Mesenchymal stem cell (in vitro differentiated cells and primary cell): ENCODE measurements at places on chromosomes 2 and 18.

DNA sequence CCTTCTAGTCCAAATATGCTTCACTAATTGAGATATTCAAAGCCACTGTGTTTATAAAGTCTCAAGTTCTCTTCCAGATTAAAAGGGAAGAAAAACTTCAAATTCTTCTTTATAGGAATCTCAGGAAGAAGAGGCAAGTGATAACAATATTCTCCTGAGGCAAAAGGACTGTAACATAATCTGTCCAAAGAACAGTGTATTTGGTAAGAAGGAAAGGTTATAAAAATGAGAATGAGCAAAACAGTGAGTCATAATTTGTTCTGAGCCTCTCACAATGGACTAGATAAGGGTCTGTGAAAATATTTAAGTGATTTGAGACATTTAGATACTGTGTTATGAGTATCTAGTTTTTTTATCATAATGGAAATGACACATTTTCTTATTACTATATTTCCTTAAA lies 44.3 kb downstream of the SNRPD1 start:
- DNase-seq, result peak; percentile 18

GRCh38 chr2:157377861-157378260 lies 52.2 kb upstream of the ERMN start:
- no peak for DNase-seq

- DNase-seq, result no peak
These were observed 320.1 kb downstream of the SLC4A3 start for GRCh38 chr2:219947575-219947974.

DNA sequence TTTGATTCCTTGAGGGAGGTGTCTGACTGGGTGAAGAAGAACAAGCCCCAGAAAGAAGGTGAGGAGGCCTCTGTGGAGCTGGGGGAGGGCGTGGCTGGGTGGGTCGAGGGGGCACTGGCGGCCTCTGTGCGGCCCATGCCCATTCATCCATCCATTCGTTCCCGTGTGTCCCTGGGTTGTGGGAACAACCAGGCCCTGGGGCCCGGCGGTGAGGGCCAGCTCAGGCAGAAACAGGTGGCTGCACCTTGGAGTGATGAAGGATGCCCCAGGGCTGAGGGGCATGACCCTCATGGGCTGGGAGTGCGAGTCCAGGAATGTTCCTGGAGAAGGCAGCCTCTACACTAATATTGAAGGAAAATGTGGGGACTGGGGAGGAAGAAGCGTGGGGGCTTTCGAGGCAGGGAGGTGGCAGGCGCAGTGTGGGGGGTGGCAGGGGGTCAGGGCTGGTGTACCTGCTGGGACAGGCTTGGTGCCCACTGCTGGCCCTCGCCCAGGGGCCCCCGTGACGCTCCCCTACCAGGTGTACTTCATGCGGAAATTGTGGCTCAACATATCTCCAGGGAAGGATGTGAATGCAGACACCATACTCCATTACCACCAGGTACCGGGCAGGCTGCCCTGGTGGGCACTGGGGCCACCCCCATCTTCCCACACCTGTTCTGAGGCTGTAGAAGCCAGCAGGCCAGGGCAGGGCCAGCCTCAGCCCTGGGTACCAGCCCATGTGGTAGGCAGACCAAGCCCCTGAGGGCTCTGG lies 11.2 kb upstream of the GPR17 start:
- no peak for DNase-seq

DNA sequence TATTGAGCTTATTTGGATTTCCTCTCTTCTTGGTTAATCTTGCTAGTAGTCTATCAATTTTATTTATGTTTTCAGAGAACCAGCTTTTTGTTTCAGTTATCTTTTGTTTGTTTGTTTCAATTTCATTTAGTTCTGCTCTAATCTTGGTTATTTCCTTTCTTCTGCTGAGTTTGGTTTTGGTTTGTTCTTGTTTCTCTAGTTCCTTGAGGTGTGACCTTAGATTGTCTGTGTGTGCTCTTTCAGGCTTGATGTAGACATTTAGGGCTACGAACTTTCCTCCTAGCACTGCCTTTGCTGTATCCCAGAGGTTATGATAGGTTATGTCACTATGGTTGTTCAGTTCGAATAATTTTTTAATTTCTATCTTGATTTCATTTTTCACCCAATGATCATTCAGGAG lies 141.6 kb downstream of the ZNF236 start:
- no peak for DNase-seq

GRCh38 chr2:237682856-237683670 lies 55.7 kb downstream of the LRRFIP1 start:
- DNase-seq, result no peak

GRCh38 chr18:3456686-3457069 lies 6.7 kb downstream of the TGIF1 start:
- peak; percentile 18 for DNase-seq

DNA sequence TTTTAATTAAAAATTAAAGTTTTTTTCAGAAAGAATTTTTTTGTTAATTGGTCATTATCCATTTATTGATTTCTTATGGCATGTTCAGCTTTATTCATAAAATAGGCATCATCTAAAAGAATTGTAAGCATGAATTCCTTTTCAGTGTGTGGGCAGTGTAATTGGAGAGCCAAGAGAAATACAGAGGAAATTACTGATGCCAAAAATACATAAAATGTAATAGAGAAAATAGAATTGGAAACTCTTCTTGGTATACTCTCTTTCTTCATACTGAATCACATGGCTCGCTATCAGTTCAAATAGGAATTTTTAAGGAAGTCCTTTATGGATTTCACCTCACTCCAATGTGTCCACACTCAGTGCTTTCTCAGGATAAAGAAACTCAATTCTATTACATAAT lies 663.6 kb upstream of the NRXN1 start:
- DNase-seq, result no peak

DNA sequence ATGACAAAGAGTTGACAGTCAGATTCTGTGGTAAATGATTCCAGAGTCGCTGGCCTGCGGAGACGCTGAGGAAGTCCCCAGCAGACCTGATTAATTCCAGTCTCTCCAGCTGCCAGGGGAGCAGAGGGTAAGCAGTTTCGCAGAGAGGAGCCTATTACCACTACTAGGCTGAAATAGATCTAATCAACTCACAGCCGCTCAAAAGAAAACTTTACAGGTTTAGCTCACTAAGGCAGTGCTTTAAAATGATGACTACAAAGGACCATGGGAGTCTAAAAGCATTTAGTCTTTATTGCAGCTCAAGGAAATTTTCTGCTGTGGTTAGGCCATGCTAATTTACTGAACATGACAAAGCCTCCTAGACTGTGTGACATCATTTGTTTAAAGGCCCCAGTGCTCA lies 445.6 kb upstream of the POU3F3 start:
- DNase-seq, result no peak

- no peak for DNase-seq
These were observed 27.5 kb upstream of the SUCLG1 start for GRCh38 chr2:84486441-84487115.

DNA sequence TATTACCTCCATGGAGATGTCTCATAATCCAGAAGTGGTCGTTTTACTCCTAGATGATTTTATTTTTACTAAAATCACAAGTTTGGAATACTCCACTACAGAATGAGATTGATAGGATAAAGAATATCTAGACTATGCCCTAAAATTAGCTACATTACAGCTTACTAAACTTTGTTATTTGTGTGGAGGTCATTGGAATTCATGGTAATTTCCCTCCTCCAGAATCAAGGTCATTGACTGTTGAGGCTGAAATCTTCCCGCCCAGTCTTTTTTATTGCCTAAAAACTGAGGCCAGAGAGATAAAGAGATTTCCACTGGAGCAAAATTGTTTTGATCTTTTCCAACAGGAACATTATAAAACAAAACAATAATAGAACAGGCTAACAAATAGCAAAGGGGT lies 35.0 kb downstream of the ITGB6 start:
- no peak for DNase-seq

DNA sequence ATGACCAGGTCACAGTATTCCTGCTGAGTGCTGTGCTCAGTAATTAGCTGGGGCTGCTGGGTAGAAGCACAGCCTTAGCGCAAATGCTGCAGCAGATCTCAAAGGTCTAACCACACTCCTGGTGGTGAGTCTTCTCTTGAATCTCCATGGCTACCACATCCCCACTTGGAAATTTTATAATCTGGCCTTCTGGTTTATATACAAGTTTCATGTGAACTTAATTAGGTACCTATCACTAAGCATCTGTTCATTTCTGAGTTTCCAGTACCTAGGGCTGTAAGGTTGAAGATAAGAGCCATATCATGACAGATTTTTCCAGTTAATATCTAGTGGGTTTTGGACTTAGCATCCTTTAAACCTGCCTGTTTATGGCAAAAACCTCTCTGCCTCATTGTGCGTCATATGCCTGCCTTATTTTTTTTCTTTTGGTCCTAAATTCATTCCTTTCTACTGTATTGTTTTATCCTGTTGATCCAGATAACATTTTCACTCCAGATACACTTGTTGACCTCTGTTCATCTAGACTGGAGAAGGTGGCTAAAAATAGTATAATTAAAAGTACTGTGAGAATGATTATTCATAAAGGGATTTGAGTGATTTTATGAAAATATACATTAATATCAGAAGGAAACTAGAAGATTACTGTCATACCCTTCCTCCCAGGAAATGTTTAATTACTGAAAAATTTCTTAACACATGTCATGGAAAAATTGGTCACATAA lies 168.4 kb upstream of the THUMPD2 start:
- no peak for DNase-seq

GRCh38 chr2:66903183-66903582 lies 468.3 kb downstream of the MEIS1 start:
- DNase-seq, result no peak

DNA sequence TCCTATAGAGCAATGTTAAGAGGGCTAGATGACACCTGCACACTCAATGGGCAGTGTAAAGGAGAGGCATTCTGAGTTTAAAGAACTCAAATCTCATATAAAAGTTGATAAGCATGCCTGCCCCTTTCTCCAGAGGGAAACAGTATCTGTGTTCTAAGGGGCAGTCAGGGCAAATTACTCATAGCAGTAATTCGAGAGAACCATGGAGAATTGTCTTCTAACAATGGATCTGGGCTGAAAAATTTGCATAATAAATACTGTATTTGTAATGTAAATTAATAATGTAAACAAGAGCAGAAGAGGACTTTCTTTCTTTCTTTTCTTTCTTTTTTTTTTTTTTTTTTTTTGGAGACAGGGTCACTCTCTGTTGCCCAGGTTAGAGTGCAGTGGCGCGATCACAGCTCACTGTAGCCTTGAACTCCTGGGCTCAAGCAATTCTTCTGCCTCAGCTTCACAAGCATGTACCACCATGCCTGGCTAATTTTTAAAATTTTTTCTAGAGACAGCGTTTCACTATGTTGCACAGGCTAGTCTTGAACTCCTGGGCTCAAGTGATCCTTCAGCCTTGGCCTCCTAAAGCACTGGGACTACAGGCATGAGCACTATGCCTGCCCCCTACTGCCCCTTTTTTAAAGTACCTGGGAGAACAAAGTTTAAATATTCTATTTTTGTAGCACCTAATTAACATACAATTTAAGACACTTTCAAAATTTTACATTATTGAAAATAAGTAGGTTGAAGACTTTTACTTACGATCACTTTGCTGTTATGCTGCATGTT lies 70.6 kb downstream of the OTX1 start:
- DNase-seq, result no peak

GRCh38 chr2:171178993-171179392 lies 18.3 kb upstream of the TLK1 start:
- no peak for DNase-seq

DNA sequence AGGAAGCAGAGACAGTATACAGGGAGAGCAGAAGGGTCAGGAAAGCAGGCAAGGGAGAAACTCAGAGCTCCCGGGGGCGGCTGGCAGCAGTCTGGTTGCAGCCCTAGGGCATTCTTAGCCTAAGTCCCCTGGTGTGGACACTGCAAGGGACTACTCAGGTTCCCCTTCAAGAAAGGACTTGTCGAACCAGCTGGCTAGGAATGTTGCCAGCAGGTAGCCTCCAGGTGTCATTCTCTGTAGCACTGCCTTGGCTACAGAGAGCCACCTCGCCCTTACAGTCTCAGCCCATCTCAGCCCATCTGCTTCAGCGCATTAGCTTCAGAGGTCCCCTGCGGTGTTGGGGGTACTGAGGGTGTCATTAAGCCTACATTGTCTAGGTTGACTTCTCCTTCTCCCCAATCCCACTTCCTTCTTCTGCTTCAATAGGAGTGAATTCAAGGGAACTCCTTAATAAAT lies 11.3 kb upstream of the TMSB10 start:
- no peak for DNase-seq

GRCh38 chr2:180413336-180413735 lies 406.2 kb upstream of the CWC22 start:
- no peak for DNase-seq

DNA sequence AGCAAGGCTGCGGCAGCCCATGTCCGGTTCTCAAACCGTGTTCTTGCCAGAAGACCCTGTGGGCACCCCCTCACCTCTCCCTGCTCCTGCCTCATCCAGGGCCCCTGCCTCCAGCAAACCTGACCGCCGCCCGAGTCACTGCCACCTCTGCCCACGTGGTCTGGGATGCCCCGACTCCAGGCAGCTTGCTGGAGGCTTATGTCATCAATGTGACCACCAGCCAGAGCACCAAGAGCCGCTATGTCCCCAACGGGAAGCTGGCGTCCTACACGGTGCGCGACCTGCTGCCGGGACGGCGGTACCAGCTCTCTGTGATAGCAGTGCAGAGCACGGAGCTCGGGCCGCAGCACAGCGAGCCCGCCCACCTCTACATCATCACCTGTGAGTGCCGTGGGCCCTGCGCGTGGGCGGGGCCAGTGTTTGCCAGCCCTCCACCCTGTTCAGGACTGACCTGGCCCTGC lies 32.2 kb downstream of the MTERF4 start:
- DNase-seq, result no peak

DNA sequence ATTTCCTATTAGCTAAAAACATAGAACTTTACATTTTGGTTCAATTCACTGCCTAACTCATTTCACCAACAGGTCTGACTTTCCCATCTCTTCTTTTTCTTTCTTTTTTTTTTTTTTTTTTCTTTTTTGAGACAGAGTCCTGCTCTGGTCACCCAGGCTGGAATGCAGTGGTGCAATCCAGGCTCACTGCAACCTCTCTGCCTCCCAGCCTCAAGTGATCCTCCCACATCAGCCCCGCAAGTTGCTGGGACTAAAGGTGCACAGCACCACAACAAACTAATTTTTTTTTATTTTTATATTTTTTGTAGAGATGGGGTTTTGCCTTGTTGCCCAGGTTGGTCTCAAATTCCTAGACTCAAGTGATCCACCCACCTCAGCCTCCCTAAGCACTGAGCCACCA lies 57.8 kb upstream of the HNRNPA3 start:
- DNase-seq, result no peak

- no peak for DNase-seq
These were observed 173.4 kb upstream of the BOD1L2 start for GRCh38 chr18:56973487-56973886.

GRCh38 chr2:30450025-30450424 lies 3.0 kb downstream of the LCLAT1 start:
- DNase-seq, result no peak

DNA sequence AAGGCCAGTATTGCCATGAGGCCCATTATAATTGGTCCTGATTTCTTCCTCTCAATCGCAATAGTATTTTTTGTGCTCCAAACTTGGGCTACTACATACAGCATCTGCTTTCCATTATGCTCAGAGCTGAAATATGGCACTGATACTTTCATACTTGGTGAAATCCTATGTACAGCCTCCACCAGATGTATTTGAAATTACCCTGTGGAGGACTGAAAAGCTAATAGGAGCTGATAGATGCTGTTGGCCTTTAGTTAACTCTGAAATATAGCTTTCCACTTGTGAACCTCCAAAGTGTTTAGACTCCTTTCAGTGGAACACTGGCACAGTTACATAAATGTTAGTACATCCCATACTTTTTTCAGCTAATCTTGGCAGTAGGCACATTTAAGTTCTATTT lies 205.7 kb downstream of the NEDD4L start:
- no peak for DNase-seq
